ENCODE measurements at places on chromosomes 3 and 15. TPM values are rescaled to one million over a fixed set of nuclear protein-coding genes. Genes with fewer than 3 reads are reported as not detected.

NISCH gene
- 99.3 TPM for polyA plus RNA-seq

DNA sequence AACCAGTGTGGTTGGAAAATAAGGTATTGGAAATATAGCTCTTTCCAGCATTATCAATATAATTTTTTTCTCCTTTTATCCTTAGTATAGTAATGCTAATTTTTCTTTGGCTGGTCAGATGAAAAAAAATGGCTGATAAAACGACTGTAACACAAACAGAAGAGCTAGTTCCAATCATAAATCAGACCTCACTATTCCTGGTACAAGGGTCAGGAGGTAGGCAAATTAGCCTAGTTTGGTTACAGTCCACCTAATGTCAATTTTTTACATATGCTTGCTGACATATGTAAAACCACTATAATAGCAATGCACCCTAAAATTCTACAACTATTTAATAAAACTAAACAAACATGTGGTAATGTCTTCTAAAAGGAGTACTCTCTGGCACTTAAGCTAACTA, 19.9 kb upstream of the VPS39 start:
- DNase-seq: no peak

GRCh38 chr15:41928637-41929620, 35.1 kb upstream of the SPTBN5 start:
- no peak for DNase-seq

C2CD4B gene
- polyA plus RNA-seq: 0.78 TPM

GRCh38 chr3:4060064-4060463, 243.1 kb upstream of the SETMAR start:
- no peak for DNase-seq

DNA sequence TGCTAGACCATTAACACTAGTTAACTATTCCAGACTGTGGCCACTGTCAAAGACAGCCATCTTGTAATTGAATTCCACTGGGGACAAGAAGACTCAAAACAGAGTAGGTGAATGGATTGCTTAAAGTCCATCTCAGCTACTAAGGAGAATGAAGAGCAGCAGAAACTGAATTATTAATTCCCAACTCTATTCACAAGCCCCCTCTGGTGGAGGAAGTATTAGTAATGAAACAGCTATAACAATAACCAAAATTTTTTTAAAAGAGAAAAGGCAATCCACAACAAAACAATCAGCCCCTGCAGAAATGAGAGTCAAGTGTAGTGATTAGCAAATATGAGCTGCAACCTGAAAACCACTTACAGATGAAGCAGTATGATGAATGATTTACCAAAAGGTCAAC, 302.8 kb downstream of the FHIT start:
- DNase-seq: no peak

SLC9A9 gene
- polyA plus RNA-seq: 6.0 TPM

TRIM42 gene
- not detected for polyA plus RNA-seq

DNA sequence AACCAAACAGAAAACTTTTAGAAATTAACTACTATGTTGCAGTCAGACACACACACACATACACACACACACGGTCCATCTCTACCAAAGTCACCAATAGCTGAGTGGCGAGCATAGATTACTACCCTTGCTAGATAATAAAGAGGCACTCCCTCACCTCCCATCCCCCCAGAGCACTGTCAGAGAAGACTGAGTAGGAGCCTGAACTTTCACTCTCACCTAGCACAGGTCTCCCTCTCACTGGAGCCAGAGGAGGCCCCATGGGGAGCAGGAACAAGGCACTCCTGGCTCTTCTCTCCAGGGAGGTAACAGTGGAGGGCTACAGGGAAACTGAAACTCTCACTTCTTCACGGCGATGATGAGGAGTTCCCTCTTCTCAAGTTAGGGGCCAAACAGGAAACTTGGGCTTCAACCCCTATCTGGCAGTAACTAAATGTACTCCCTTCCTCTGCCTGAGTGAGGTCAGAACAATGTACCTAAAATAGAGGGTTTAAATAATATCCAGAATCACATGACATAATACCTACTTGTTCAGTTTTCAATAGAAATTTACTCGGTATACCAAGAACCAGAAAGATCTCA, 975.3 kb upstream of the GBE1 start:
- no peak for DNase-seq

CD96 gene
- polyA plus RNA-seq: 1.7 TPM

DNA sequence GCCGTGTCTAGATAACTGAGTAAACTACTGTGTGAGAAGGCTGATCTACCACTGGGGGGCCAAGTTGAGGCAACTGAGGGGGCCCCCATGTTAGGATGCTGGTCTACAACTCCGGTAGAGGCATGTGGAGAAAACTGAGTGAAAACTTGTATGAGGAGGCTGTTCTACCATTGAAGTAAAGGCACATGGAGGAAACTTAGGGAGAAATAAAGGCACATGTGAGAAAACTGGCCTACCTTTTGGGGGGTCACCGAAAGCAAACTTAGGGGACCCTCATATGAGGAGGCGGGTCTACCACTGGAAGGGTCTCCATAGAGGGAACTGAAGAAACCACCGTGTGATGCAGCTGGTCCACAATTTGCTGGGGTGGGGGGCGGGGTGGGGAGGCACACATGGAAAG, 155.2 kb downstream of the FBLN2 start:
- no peak for DNase-seq

ACKR2 gene
- polyA plus RNA-seq: 3.0 TPM

DNA sequence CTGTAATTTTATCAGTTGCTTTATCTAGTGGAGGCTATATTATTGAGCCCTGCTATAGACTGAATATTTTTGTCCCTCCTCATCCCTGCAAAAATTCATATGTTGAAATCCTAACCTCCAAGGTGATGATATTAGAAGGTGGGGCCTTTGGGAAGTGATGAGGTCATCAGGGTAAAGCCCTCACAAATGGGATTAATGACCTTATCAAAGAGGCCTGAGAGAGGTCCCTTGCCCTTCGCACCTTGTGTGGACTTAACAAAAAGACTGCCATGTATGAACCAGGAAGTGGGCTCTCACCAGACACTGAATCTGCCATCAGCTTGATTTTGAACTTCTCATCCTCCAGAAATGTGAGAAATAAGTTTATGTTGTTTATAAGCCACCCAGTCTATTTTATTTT, 381.4 kb upstream of the ONECUT1 start:
- no peak for DNase-seq
